ENCODE measurements at places on chromosomes 1 and 21.

GRCh38 chr1:31650161-31651088 is 5.7 kb upstream of the PEF1 start:
- DNase-seq = no peak

DNA sequence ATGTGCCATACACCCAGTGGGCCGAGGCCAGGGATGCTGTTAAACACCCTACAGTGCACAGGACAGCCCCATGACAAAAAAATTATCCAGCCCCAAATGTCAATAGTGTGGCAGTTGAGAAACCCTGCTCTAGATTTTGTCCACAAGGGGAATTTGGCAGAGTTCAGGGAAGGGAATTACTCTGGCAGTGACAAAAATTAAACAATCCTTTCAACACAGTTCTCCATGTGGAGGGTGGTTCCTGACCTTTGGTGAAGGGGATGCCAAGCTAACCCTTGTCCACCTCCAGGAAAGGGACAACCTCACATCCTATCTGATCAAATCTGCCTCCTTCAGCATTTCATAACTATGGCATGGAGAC is 28.4 kb upstream of the CD84 start:
- no peak for DNase-seq

GRCh38 chr1:54754045-54754444 is 10.3 kb downstream of the PARS2 start:
- DNase-seq = no peak

DNA sequence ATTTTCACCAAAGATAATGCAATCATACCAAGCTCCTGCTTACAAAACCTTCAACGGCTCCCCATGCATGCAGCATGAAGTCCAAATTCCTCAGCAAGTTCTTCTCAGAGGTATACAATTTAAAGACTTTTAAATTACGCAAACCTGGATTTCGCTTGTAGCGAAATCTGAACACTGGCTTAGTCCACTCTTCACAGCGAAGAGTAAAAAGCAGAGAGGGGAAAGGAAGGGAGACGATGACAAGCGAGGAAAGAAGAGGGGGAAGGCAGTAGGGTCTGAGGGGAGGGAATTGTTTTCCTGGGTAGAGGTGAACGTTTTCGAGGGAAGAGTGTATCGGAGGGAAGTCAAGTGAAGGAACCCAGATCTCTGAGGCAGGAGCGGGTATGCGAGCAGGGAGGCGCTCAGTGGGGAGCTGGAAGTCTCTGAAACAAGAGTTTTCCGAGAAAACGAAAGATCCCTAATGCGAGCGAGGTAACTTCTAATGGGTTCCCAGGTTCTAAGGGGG is 790 bp downstream of the TESK2 start:
- DNase-seq = no peak

DNA sequence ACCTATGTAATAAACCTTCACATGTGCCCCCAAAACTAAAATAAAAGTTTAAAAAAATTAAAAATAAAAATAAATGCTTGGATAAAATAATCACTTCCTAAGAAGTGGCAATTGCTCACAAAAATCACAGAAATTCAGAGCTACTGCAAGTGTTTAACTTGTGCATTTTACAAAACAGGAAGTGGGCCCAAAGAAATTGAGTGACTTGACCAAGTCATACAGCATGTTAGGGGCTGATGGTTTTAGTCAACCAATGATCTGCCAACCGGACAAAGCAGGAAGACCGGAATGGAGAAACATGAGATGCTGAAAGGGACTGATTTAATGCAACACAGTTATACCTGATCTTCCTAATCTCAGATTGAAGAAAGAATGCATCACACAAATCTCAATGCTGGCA is 96.5 kb downstream of the SMYD2 start:
- no peak for DNase-seq

DNA sequence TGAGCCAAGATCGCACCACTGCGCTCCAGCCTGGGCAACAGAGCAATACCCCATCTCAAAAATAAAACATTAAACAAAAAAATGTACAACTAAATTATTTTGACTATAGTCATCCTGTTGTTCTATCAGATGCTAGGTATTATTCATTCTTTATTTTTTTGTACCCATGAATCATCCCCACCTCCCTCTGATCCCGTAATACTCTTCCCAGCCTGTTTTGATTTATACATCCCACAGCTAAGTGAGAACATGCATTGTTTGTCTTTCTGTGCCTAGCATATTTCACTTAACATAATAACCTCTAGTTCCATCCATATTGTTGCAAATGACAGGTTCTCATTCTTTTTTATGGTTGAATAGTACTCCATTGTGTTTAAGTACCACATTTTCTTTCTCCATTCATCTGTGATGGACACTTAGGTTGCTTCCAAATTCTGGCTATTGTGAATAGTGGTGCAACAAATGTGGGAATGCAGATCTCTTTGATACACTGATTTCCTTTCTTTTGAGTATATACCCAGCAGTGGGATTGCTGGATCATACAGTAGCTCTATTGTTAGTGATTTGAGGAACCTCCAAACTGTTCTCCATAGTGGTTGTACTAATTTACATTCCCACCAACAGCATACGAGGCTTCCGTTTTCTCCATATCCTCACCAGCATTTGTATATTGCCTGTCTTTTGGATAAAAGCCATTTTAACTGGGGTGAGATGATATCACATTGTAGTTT is 84.4 kb downstream of the MACF1 start:
- DNase-seq = peak; percentile 79

GRCh38 chr1:54200519-54200997 is 591 bp downstream of the MRPL37 start:
- DNase-seq = no peak

DNA sequence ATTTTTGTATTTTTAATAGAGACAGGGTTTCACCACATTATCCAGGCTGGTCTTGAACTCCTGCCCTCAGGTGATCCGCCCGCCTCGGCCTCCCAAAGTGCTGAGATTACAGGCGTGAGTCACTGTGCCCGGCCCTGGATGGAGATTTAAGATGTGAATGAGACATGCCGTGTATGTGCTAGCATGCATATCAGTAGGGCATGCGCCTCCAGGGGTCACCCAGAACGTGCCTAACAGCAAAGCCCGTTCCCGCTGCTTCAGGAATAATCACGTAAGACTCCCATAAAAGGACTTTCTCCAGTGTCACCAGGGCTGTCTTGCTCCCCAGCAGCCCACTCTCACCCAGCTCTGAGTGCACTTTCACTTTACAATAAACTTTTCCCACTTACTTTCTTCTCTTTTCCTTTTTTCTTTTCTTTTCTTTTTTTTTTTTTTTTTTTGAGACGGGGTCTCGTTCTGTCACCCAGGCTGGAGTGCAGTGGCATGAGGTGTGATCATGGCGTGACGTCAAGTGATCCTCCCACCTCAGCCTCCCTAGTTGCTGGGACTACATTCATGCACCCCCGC is 46.9 kb upstream of the DISP3 start:
- DNase-seq = no peak

DNA sequence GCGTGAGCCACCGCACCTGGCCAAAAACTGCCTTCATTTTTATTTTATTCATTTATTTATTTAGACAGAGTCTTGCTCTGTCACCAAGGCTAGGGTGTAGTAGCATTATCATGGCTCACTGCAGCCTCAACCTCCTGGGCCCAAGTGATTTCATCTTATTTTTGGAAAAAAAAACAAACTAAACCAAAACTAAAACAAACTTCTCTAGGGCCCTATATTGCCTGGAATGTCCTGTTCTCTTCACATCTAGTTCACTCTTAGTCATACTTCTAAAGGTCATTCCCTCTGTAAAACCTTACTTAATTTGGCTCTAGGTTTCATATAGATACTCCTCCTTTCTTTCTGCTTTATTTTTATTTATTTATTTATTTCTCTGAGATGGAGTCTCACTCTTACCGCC is 15.6 kb downstream of the RPS27 start:
- no peak for DNase-seq

DNA sequence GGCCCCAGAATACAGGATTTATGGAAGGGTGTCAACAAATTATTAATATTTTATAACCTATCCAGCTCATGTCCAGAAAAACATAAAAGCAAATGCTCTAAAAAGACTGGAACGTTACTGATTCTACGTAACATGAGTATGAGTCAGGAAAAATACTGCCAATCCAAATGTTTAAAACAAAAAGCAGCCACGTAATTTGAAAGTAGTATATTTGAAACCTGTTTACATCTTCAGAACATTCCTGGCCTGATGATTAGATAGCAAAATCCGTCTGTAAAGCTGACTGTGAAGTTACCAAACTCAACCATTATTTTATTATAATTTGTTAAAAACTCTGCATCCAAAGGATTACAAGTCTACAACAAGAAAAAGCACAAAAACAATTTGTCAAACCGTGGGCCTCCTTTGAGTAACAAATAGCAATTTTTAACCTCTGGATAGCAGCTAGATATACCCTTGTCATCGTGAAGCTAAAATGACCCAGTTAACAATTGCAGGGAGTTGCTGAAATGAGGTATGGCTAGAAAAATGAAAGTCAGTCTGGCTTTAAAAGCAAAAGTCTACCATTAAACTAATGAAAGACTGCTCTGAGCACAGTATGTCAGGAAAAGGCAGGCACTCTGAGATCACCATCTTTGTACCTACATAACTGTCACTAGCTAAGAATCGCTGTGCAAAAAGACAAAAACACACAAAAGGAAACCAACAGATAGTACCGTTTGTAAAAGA is 1.2 kb downstream of the UBR4 start:
- DNase-seq = no peak

DNA sequence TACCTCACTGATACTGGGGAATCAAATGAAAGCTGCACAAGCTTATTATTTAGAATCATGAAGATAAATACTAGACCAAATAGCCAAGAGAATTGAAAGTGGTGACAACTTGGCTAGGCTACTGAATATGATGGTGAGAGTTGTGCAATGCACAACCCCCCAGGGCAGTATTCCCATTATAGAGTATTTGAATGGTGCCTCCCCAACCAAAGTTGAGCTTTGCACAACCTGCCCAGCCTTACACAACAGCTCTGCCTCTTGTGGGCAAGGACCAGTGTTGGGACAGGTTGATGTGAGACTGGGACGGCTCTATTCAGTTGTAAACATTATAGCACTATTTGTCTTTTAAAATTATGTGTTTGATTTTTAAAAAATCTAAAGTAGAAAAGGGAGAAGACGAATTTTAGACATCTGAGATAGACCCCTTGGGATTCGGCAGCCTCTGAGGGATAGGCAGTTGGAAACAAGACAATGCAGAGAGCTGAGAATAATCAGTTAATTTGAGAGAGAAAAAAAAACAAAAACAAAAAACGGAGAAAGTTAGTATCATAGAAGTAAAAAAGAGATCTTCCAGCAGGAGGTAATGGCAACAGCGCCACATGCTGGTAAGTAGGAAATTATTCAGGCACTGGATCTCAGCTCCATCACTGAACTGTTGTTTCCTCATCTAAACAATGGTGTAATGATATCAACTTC is 91.0 kb upstream of the KCNA3 start:
- DNase-seq = peak; percentile 60

GRCh38 chr1:4115191-4115900 is 215.3 kb upstream of the C1orf174 start:
- no peak for DNase-seq

- no peak for DNase-seq
Measured at GRCh38 chr1:44539991-44540730, 134.1 kb downstream of the TMEM53 start.

- DNase-seq = peak; percentile 60
Measured at GRCh38 chr1:150995896-150996295, 10.8 kb downstream of the MINDY1 start.

DNA sequence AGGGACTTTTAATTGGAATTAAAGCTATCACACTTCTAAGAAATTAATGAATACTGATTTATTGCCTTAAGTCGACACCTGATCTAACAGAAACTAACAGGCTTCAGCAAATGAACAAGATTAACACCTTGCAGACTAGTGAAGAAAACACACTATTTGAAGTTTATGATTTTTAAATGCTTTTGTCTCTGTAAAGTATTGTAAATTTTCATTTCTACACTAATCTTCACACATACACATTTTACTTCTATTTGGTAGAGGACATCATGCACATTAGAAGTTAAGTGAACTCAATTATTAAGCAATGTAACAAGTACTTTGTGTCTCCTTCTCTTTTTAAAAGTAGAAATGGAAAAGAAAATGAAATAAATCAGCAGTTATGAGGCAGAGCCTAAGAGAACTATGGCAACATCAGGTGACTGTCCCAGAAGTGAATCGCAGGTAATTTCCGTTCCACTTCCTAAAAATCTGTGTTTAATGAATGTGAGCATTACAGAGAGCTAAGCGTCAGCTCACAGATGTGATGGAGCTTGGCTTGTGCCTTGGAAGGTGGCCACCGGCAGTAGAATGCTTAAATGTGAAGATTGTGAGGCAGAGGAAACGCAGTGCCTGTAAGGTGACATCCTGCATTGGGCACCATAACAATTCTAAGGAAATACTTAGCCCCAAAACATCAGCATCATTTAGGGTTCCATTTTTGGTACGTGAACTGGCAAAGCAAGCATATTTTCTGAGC is 1.2 kb downstream of the PRMT2 start:
- DNase-seq = no peak

DNA sequence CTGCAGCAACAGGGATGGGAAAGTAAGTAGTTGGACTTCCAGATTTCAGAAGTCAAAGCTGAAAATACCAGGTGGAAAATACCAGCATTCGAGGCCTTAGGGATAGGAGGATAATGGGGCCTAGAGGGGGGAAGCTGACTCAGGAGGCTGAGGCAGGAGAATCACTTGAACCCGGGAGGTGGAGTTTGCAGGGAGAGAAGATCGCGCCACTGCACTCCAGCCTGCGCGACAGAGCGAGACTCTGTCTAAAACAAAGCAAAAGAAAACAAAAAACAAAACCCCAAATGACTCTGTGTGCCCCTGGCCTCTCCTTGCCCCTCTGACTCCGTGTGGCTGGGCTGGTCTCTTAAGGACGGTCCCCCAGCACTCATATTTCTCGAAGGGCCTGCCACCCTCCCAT is 3.4 kb downstream of the SH2D2A start:
- DNase-seq = no peak

- no peak for DNase-seq
Measured at GRCh38 chr21:32545948-32546441, 39.3 kb downstream of the TCP10L start.

- no peak for DNase-seq
Measured at GRCh38 chr1:58816747-58817221, 32.9 kb upstream of the JUN start.

DNA sequence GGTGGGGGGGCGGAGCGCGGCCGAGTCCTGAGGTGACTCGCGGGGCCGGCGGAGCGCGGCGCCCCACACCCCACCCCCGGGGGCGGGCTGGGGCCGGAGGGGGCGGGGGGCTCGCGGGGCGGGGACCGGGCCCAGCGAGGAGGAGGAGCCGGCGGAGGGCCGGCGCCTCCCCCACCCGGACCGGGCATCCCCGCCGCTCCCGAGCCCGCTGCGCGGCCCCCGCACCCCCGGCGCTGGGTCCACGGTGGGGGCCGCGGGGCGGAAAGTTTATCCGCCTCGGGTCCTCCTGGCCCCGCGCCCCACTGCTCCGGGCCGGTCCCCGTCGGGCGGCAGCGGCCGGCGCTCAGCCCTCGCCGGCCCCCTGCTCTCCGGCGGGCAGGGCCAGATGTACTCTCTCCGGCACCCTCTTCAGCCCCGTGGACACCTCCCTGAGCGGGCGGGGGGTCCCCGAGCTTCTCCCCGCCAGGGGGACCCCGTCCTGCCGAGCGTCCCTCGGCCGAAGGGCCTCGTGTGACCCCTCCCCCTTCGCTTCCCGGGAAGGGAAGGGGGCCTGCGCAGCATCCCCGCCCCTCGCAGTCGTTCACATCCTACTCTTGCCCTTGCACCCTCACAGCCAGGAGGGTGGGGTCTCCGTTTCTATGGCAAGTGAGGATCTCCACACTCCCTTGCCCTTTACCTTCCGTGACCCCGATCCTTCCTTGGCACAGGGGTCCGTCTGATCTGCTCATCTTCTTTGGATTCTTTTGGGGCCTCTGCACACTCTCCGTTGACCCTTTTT is 663 bp downstream of the CAMTA1 start:
- no peak for DNase-seq

- no peak for DNase-seq
Measured at GRCh38 chr1:8033322-8033721, 7.2 kb upstream of the ERRFI1 start.

All from SK-MEL-5 (cell line).